ENCODE measurements at places on chromosomes 5 and 9.

GRCh38 chr5:179198825-179199224 lies 138.7 kb downstream of the ZNF354C start:
- no peak for DNase-seq

- DNase-seq, result no peak
These were observed 29.4 kb downstream of the ECPAS start for GRCh38 chr9:111454751-111455150.

DNA sequence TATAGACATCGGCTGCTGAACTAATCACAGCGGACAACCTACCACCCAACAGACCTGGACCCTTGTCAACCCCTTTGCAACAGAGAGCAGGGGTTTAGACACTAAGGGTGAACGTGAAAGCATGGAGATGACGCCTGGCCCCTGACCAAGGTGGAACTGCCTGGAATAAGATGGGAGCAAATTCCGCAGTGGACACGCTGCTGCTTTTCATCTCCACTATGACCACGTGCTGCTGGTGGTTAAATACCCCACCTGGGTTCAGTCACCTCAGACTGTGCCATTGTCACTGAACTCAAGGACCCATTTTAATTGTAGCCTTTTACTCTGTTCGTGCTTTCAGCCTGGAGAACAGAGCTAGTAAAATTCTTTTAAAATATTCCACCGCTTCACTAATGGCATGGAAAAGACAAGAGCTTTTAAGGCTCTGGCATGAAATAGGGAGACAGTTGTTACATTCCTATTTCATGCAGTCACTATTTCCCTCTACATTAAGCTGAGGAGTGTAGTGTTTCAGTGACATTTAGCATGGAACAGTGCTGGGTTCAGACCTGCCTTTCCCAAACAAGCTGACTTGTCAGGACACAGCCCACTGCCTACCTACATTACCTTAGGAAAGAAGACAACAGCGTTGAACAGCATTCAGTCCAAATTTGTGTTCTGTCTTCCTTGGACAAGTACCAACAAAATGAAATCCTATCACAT lies 96.8 kb downstream of the ANKRD18B start:
- DNase-seq, result peak; percentile 45

- DNase-seq, result no peak
These were observed 425.2 kb upstream of the PIK3R1 start for GRCh38 chr5:67790390-67790789.

GRCh38 chr9:2967766-2968165 lies 123.9 kb upstream of the PUM3 start:
- DNase-seq, result peak; percentile 21

DNA sequence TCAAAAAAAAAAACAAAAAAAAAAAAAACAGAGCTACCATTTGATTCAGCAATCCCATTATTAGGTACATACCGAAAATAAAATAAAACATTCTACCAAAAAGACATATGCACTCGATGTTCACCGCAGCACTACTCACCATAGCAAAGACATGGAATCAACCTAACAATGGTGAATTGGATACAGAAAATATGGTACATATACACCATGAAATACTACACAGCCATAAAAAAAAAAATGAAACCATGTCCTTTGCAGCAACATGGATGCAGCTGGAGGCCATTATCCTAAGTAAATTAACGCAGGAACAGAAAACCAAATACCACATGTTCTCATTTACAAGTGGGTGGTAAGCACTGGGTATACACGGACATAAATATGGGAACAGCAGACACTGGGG lies 21.3 kb downstream of the MRPS27 start:
- DNase-seq, result no peak

- DNase-seq, result no peak
These were observed 50.4 kb downstream of the MAST4 start for GRCh38 chr5:66646570-66646969.

DNA sequence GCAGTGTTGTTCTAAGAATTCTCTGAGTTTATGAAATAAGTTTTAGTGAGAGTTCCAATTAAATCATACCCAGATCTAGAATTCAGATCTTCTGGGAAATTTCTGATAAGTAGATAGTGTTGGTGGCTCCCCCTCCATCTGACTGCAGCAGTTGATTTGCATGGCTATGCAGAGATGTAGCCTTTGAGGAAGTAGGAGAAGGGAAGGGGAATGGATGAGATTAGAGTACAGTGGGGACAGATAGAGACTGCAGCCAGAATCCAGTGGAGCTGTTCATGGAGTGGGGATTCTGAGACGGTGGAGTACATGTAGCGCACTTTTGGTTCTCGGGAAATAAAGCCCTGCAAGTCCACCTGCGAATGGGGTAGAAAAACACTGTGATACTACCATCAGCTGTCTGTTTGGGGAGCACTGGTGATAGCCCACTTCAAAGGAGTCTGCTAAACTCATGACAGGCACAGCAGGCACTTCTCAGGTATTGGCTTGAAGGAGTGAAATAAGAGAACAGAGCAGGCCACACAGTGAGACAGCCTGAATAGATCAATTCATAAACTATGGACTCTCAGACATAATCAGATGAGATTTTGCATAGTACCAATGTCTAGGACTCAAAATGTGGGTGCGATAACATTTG lies 96.8 kb downstream of the ALDH1A1 start:
- no peak for DNase-seq

GRCh38 chr9:128787659-128788058 lies 606 bp downstream of the TBC1D13 start:
- no peak for DNase-seq

GRCh38 chr9:127172066-127172707 lies 49.8 kb upstream of the ANGPTL2 start:
- DNase-seq, result no peak
